Stimulated activated naive B cell treated with anti-CD40 and anti-IgM and Interleukin-4, amounts not matched to agents 10 μg/mL and 1 μg/mL and 100 μg/mL, for 72 hours (primary cell): ENCODE measurements at places on chromosomes 5 and 9.

DNA sequence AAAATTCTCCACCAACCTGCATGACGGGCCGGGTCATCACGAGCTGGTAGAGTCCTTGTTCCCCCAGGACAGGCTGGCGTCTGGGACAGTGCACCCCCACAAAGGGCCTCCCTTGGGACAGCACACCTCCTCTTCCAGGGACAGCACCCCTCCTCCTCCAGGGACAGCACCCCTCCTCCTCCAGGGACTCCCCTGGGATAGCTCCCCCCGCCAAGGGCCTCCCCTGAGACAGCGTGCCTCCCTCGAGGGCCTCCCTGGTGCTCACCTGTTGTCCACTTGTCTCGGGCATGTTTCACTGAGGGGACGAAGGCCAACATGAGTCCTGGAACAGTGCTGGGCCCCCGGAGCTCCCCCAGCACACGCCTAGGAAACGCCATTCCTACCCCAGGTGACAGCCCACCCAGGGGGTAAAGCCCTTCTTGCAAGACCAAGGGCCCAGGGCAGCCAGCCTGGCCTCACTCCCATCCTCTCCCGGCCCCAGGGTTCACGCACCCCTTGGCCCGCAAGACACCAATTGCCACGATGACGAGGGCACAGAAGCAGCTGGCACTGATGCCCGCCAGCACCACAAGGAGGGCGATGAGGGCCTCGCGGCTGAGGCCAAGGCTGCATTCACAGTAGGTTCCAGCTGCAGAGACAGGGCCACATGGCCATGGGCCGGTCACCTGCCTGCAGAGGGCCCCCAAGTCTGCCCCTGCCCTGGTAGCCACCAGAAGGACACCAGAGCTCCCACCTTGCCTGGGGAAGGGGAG lies 531 bp downstream of the TMEM210 start:
- DNase-seq: no peak

GRCh38 chr9:96020300-96020791 lies 144.9 kb downstream of the ERCC6L2 start:
- no peak for DNase-seq

DNA sequence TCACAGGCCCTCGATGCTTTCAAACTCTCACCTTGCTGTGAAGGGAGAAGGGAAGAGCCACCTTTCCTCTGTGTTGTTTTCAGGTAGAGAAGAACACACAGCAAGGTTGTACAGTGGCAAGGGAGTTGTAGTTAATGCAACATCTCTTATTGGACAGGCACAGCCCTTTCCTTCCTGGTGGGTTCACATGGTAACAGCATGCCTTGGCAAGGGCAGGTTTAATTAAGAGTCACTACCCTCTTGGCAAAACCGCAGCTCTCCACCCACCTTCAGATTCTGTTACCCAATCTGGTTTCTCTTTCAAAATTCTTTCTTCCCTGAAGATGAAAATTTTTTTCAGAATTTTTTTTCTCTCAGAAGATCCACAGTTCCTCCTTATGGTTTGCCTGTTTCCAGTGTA lies 253.1 kb downstream of the TLR4 start:
- no peak for DNase-seq

DNA sequence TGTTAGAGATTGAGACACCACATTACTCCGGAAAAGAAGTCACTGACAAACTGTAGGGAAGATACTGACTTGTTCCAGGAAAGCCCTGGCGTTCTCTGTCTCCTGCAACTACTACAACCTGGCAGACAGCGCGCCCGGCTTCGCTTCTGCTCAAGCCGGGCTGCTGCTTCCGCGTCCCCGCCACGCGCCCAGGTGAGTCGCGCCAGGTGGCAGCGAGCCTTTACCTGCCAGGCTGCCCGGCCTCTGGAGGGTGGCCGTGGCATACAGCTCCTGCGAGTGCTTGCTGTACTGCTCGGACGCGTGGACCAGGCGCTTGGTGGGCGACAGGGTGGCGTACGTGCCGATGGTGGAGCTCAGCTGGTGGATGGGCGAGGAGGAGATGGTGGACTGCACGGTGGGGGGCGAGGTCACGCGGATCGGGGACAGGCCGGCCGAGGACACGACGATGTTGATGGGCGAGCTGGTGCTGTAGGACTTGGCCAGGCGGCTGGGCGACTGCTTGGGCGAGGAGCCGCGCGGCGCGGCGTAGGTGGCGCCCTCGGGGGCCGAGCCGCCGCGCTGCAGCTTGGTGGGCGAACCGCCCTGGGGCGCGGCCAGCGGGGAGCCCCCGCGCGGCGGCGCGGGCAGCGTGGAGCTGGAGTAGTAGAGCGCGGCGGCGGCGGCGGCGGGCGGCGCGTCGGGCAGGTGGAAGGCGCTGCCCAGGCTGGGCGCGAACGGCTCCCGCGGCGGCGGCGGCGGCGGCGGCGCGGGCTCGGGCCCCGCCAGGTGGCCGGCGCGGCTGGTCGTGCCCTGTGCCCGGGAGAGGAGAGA lies 519.6 kb downstream of the CTNND2 start:
- DNase-seq: no peak

- DNase-seq: no peak
Observed at GRCh38 chr9:123742009-123742767, 187.7 kb downstream of the DENND1A start.

DNA sequence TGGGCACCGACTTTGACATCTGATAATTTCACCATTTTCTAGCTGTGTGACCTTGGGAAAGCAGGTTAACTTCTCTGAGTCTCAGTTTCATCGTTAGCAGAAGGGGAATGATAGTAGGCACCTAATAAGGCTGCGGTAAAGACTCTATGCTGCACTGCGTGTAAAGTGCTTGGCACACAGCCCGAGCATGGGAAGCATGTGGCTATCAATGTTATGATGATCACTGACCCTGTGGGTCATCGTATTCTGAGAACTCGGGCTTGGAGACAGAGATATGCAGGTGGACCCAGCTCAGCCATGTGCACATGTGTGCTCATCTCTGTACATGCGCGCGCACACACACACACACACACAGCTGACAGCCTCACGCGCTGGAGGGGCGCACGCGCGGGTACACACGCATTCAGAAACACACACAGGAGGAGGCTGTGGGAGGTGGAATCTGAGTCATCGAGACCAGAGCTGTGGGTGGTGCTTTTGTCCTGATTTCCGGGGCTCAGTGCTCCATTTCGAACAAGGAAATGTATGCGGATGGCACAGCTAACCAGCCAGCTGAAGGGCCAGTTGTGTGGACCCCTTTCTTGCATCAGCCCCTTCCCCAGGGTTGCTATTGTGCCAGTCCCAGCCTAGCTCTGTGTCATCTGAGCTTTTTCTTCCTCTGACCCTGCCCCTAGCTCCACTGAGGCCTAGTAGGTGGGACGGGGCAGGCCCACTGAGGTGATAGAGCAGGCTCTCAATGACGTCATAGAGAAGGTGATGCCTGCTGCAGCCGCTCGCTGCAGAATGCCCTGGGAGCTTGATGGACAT lies 11.1 kb upstream of the ARAP3 start:
- DNase-seq: no peak

DNA sequence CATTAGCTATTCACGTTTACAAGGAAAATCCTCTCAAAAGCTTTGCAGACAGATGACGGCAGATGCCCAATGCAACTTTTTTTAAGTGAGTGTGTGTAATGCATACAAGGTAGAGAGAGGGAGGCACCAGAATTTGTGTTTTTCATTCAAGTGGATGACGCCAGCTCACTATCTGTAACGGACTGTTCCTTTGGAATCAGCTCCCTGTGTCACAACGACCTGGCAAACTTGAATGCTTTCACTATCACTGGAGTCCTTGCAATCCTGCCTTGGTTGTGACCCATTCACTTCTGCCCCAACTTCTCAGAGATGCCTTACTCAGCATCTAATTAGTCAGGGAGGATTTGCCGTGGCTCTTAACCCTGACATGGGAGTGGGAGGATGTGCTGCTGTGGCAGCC lies 148.5 kb downstream of the BNC2 start:
- no peak for DNase-seq
